CD4-positive, alpha-beta T cell treated with Interleukin-17A for 1 hour (primary cell): ENCODE measurements at places on chromosomes 2 and 18.

GRCh38 chr18:32958746-32959145 is 185.9 kb upstream of the KLHL14 start:
- DNase-seq: no peak

DNA sequence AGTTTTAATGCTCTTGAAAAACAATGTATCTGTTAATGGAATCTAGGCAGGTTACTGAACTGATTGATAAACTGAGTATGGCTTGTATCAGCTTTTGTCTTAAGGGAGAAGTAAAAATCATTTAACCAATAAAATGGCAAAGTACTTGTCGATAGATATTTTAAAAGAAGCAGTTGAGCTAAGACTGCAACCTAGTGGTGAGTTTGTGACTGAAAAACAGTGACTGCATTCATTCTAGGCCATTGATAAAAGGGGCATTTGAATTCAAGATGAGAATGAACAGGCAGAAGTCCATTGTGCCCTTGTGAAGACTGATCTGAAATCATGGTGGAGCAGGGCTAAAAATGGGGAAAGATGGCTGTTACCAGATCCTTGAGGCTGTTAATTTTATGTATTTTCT is 59.4 kb upstream of the MSTN start:
- peak; percentile 29 for DNase-seq

DNA sequence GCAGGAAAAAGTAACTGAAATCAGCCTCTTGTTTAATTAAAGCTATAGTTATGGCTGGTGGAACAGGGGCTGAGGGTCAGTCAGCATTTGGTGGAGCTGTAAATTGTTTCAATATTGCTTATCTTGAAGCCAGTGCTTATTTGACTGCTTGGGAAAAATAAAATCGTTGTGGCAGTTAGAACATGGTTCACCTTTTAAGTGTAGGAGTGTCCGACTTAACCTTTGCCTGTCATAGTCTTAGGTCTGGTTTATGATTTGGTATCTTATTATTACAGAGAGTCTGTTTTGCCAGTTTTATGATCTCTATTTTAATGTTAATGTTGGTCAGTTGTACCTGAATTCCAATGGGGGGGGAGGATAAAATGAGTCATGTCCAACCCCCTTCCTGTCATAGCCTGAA is 27.2 kb upstream of the NOL4 start:
- DNase-seq: no peak

DNA sequence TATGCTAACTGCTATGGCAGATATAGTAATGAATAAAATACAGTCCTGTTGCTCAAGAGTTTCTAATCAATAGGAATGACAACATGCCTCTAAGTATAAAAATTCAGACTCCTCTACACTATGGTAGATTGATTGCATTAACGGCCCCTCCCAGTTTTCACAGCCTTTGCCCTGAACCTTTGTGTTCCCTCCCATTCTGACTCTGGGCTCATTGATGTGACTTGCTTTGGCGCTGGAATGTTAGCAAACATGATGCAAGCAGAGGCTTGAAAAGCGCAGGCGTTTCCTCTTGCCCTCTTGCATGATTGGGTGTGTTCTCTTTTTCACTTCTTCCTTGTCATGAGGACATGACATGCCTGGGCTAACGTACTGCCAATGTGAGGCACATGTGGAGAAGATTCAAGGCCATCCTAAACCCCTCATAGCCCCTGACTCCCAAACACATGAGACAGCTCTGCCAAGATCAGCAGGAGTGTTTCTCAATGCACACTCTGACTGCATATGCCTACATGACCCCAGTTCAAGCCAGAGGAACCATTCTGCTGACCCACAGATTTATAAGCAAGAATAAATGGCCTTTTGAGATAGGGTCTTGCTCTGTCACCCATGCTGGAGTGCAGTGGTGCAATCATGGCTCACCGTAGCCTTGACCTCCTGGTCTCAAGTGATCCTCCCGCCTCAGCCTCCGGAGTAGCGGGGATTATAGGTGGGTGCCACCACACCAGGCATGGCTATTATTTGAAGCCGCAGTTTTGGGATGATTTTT is 49.7 kb upstream of the CD28 start:
- DNase-seq: no peak

GRCh38 chr2:239192456-239192855 is 208.4 kb downstream of the HDAC4 start:
- no peak for DNase-seq

DNA sequence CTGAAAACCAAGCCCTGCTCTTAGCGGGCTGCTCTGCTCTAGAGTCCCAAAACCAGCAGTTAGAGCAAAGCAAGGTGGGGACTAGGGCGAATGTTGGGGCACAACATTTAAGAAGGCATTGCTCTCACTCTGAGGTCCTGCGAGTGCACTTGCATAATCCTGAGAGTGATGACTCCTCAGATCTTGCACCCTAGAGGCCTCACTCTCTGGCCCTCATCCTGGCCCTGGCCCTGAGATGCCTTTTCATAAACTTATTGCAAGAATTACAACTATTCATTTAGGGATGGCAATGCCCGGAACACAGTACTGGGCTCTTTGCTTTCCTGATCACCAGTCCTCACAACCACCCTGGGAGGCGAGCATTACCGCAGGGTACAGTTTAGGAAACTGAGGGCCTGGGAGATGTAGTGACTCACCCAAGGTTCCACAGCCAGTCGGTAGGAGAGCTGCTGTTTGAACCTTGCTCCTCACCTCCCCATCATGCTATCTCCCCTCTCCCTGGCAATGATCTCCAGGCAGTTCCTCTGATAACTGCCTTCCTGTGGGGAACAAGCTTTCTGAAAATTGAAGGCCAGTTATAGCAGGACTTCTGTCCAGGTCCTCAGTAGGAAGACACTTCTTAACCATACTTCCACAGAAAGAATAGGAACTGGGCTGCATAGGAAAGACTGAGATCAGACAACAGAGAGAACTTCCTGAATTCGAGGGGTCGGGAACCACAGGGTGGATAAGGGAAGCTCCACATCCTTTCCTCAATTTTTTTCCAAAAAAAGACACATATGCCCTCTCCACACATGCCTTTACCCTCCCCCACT is 91.3 kb downstream of the TNS1 start:
- no peak for DNase-seq

DNA sequence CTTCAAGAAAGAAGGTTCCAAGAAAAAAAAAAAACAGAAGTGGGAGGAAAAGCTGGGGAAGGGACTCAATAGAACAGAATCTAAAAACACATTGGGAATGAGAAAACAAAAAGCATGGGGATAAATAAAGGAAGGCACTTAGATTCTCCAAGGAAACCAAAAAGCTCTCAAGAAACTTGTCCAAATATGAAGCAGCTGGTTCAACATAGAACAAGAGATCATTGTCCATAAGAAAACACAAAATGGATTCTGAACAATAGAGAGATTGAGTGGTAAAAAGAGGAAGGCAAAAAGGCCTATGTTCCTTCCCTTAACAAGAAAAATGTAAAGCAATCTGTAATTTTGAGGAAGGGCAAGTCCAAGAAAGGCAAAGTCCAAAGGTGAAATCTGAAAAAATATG is 32.9 kb upstream of the ALK start:
- DNase-seq: no peak

DNA sequence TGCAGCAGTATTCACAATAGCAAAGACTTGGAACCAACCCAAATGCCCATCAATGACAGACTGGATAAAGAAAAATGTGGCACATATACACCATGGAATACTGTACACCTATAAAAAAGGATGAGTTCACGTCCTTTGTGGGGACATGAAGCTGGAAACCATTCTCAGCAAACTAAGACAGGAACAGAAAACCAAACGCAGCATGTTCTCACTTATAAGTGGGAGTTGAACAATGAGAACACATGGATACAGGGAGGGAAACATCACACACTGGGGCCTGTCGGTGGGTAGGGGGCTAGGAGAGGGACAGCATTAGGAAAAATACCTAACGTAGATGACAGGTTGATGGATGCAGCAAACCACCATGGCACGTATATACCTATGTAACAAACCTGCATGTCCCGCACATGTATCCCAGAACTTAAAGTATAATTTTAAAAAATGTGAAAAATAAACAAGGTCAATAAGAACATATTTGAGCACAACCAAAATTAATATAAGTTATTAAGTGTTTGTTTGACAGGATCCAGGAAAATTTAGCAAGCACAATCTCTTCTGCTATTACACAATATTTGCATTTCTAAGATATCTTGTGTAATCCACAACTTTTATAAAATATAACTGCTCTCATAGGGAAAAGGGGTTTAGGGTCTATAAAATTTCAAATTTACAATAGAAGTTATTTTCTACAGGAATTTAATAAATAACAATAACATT is 22.9 kb downstream of the CCBE1 start:
- no peak for DNase-seq

- no peak for DNase-seq
Observed at GRCh38 chr2:35199298-35199697, 1156.3 kb upstream of the CRIM1 start.

DNA sequence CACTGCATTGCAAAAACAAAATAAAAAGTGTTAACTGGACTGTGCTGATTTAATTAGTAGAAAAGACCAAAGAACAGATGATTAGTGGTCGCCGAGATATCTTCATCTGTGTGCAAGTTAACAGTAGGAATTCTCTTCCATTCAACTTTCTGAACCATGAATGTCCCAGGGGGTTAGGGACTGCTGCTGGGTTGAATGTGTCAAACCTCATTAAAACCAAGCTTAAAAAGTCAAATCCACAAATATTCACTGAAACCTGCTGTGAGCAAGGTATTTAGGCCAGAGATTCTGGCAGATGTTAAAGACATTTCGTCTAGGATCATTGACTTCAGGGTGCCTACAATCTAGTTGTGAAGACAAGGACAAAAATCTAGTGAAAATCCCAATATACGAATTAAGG is 58.7 kb downstream of the STPG4 start:
- DNase-seq: no peak

DNA sequence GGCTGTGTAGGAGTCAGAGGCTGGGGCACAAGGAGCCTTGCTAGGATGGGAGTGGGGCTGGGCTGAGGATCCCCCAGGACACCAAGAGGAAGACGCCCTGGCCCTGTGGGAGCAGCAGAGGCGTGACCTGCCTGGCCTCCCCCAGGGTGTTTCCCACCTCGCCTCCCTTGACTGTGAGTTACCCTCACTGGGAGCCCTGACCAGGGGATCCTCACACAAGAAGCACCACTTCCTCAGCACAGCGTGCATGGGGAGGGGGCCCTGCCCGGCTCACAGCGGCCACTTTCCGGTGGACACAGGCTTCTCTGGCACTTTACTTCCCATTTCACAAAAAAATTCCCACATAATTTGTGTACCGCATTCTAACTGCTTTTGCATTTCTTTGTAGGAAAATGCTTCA is 187.7 kb downstream of the EIPR1 start:
- no peak for DNase-seq

DNA sequence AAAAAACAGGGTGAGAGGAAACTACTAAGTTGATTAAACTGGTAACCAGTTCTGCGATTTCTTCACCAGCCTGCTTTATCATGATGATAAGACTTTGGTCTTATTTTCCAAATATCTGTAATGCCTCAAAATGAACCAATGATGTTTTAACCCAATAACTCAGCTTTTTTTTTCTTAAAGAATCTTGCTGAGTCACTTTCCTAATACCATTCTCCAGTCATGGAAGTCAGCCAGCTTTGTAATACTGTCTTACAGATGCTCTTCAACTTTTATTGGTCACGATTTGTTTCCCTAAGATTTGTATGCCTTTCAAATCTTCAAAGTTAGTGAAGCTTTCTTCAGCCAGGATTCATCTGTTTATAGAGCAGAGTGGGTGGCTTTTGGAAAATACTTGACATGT is 47.7 kb upstream of the SMIM21 start:
- DNase-seq: no peak

DNA sequence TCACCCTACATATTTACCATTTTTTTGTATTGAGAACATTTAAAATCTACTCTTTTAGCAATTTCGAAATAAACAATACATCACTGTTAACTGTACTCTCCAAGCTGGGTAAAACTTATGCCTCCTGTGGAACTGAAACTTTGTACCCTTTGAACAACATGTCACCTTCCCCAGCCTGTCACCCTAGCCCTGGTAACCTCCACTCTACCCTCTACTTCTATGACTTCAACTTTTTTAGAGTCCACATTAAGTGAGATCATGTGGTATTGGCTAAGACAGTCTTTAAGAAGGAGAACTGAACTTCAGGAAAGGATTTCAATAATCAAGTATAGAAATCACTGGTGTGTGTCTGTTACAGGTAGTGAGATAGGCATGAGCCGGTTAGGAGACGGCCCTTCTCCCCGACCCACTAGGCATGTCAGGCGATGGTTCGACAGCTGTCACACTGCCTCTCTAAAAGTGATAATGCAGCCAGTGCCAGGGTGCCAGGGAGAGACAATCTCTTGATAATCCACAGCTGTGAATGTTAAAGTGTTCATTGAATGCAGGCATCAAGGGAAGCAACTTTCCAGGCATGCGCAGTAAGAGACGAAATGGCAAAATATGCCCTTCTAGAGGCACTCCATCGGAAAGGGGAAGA is 74.6 kb upstream of the RNF152 start:
- DNase-seq: no peak

GRCh38 chr2:62303788-62304187 is 107.9 kb downstream of the B3GNT2 start:
- DNase-seq: no peak

DNA sequence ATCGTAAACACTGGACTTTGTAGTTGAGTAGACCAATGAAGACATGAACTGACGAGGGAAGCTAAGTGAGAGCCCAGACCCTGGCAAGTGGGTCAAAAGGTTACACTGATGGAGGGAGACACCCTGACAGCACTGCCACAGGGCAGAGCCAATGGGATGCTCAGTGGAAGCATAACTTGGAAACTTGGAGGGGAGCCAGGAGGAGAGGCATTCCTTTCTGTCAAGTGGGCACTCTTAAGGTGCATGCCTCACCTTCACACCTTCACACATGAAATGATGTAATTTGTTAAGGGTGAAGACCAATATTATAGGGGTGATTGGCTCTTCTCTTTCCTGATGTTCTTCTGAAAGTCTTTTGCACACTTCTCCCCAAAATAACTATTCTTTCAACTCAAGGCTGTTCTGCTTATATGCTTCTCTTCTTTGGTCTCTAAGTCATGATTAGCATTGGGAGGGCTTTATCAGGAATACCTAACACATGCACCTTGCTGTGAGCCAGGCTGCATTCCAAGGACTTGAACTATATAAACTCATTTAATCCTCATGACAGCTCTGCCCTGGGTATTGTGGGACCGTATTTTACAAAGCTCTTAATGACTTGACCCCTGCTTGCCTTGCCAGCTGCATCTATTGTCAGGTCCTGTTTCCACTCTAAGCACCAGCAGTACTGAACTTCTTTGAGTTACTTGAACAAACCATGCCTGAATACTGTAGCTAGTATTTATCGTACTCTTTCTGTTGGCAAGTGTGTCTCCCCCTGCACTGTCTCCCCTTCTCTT is 19.0 kb downstream of the RPL37A start:
- DNase-seq: no peak

- DNase-seq: no peak
Observed at GRCh38 chr18:9135081-9135911, 1.3 kb upstream of the ANKRD12 start.

DNA sequence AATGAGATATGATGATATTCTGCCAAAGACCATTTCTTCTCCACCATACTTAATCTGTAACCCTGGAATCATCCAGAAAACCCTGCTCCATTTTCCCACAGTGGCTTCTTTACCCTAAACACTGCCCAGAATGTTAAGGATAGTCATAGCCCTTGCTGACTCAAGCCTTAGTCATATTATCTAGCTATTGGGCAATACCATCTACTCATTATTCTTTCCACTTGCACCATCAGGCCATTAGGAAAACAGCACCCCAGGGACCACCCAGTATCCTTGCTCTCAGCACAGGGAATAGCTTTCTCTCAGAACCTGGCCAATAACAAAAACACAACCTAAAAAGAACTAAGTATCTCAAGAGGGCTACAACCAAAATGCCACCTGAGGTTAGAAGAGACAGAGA is 445.7 kb upstream of the SLC14A2 start:
- no peak for DNase-seq
